ENCODE measurements at places on chromosomes 13 and 19.

DNA sequence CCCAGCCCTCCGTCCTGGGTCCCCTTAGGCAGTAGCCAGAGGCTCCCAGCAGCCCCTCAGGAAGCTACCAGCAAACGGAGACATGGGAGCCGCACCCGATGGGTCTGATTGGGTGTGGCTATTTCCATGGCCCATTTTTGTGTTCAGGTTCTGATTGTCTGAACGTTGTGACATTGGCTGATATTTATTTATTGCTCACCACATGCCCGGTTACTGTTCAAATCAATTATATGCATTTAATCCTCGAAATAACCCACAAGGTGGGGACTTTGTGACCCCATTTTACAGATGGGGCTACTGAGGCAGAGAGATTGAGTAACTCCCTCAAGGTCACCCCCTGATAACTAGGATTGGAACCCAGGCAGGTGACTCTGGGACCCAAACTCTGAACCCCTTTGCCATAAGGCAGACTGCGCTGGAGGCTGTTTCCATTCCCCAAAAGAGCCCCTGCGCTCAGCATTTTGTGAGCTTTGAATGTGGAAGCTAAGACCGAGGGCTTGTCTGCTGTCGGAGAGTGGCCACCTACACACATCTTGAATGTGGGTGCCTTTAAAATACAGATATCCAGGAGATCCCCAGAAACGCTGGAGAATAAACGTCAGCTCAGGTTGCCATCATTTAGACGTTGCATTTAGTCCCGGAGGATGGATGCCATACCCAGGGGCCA, 13.6 kb upstream of the MCF2L start:
- no peak for DNase-seq

- DNase-seq, result no peak
Observed at GRCh38 chr19:14826006-14826405, 9.0 kb downstream of the OR7A5 start.

DNA sequence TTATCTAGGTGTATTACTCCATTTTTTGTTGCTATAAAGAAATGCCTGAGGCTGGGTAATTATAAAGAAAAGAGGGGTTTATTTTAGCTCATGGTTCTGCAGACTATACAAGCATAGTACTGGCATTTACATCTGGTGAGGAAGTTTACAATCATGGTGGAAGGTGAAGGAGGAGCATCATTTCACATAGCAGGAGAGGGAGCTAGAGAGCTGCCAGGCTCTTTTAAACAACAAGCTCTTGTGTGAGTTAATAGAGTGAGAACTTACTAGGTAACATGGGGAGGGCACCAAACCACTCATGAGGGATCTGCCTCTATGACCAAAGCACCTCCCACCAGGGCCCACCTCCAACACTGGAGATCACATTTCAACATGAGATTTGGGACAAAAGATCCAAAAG, 221.7 kb upstream of the GPC6 start:
- no peak for DNase-seq

DNA sequence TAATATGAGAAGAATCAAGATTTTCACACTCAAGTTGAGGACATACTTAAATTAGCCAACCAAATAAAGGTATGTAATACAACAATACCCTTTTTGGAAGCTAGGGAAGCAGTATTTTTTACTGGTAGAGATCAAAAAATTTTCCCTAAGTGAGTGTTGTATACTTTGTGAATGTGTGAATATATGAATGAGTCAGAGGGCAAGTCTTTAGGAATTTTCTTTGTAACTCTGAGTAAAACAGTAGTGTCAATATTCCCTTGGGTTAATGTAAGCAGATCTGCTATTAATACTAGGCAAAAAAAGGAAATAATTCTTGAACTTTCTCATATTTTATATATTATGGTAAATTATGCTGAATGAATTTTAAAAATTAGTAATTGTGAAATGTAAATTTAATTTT, 1161.8 kb upstream of the MIR17HG start:
- DNase-seq, result no peak

- DNase-seq, result no peak
Observed at GRCh38 chr13:83332751-83333150, 549.5 kb downstream of the SLITRK1 start.

GRCh38 chr19:15404097-15404779, 14.6 kb downstream of the AKAP8L start:
- no peak for DNase-seq

DNA sequence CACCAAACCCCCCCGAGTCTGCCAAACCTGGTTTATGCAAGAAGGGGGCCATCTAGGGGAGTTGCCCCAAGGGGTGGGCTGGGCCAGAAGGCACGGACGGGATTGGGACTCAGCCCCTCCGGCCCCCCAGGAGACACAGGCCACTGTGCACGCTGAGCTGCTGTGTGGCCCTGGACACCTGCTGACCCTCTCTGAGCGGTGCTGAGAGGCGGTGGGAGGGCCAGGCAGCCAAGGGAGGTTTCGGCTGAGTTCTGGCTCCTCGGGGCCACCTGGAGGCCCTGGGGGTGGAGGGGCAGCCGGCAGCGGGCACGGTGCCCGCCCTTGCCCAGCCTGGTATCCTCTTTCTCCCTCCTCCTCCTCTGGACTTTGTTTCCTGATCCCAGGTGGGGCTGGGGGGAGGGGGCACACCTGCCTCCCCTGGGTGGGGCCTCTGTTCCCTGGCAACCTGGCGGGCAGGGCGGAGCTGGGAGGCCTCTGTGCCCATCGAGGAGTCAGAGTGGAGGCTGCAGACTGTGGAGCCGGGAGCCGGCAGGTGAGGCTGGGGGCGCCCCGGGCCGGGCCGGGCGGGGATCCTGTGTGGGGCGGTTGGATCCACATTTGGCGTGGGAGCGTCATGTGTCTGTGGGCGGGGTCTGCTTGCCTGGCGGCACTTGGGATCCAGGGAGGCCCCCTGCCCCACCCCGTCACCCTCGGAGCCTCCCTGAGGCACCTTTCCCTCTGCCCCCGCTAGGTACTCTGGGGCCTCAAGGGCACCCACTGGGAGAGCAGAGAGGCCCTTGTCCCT, at the start of gene MISP:
Gene MISP, plus strand, starts transcription at position 473 of the 784 bp plus-strand sequence. CDS start 5,835 bp downstream, outside the sequence.
- no peak for DNase-seq

- no peak for DNase-seq
Observed at GRCh38 chr19:8528500-8528899, 14.5 kb upstream of the ZNF414 start.

DNA sequence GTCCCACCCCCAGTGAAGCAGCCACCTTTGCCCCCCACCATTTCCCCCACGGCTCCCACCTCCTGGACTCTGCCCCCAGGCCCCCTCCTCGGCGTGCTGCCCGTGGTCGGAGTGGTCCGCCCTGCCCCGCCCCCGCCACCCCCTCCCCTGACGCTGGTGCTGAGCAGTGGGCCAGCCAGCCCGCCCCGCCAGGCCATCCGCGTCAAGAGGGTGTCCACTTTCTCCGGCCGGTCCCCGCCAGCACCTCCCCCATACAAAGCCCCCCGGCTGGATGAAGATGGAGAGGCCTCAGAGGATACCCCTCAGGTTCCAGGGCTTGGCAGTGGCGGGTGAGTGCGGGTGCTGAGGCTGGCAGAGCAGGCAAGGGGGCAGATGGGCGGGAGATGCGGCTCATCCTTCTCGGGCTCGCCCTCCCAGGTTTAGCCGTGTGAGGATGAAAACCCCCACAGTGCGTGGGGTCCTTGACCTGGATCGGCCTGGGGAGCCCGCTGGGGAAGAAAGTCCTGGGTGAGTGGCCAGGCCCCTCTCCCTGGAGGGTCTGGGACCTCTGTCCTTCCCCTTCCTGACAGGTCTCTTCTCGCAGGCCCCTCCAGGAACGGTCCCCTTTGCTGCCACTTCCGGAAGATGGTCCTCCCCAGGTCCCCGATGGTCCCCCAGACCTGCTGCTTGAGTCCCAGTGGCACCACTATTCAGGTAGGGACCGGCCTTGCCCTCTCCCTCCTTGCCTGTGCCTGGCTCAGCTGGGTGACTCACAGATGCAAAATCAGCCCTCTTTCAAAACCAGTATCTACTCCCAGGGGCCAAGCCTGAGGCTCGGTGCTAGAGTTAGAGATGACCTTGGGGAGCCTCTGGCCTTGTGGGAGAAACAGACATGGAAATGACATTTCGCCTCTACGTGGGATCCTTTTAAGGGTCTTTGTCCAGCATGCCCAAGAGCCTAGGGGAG, 8.8 kb downstream of the IGFLR1 start:
- DNase-seq, result no peak
